Mesothelial cell of epicardium (in vitro differentiated cells): ENCODE measurements at places on chromosomes 6 and 20. TPM values are rescaled to one million over a fixed set of nuclear protein-coding genes. Genes with fewer than 3 reads are reported as not detected.

DNA sequence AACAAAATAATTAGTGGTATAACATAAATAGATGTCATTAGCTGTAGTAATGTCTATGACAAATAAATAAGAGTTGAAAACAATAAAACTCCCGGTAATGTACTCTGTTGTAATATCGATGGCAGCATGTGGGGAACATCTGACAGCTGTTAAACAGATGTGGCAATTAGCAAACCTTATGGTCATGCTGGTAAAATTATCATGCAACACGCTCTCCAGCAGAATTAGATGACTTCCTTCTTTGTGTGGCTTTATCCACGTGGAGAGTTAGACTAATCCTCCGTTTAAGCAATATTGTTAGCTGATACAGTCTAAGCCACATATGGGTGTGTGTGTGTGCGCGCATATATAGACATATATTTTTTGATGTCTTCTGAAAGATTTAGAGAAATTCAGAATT lies 77.7 kb upstream of the ZFP64 start:
- H3K27me3 ChIP-seq = peaks cover 19% of the 10 kb centered on the region
- DNase-seq = no peak
- H3K4me3 ChIP-seq = no peak overlapping the region
- no peak overlapping the region for H3K27ac ChIP-seq

GRCh38 chr6:105786890-105787655 lies 299.1 kb upstream of the PRDM1 start:
- H3K4me1 ChIP-seq = no peaks in the 10 kb centered on the region
- no peak overlapping the region for H3K27ac ChIP-seq
- no peaks in the 10 kb centered on the region for H3K36me3 ChIP-seq
- H3K27me3 ChIP-seq = peaks cover 11% of the 10 kb centered on the region

GRCh38 chr20:61584851-61585250 lies 332.8 kb downstream of the CDH4 start:
- DNase-seq = no peak
- no peaks in the 10 kb centered on the region for H3K36me3 ChIP-seq
- peaks cover 38% of the 10 kb centered on the region for H3K27me3 ChIP-seq
- H3K4me3 ChIP-seq = no peak overlapping the region

GRCh38 chr6:117992856-117993255 lies 85.8 kb downstream of the SLC35F1 start:
- H3K4me3 ChIP-seq = no peak overlapping the region
- no peak for DNase-seq
- H3K27ac ChIP-seq = no peak overlapping the region

The XKR7 gene
- 0.25 to 0.32 TPM (median 0.29 TPM) in 3 replicates for total RNA-seq
